ENCODE measurements at places on chromosomes 4 and X.

GRCh38 chr4:20987191-20987590, 286.9 kb downstream of the PACRGL start:
- DNase-seq = no peak

- no peak for DNase-seq
Observed at GRCh38 chr4:4481399-4481994, 60.4 kb downstream of the STX18 start.

DNA sequence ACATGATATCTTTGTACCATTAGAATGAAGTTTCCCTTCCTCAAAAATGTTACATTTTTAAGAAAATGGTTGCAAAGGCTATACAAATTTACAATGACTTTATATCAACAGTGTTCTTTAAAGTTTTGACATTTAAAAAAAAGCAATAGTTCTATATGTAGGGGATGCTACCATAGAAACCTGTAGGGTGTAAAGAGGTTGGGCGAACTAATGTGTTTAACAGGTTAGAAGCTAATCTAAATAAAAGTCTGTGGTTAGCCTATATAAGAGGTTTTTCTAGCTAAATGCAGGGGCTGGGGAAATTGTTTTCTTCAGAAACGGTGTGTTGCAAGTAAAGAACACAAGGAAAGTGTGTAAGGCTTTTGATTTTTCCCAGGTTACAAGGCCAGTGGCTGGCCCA, 73.3 kb downstream of the GBA3 start:
- DNase-seq = no peak

DNA sequence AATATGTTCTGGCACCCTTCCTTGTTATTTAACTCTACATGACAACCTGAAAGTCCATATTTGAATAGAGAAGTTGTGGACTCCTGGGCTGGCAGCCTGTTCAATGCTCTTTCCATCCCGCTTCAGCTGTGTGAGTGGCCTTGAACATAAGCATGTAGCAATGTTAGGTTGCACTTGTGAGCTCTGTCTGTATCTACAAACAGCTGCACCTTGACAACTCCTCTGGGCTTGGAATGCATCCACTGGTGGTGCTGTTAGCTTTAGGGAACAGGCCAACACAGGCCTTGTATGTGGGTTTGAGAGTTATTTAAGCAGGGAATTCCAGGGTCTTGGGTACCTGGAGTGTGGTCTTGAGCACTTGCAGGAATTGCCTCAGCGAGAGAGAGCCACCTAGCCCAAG, 141.2 kb downstream of the DTHD1 start:
- DNase-seq = no peak

DNA sequence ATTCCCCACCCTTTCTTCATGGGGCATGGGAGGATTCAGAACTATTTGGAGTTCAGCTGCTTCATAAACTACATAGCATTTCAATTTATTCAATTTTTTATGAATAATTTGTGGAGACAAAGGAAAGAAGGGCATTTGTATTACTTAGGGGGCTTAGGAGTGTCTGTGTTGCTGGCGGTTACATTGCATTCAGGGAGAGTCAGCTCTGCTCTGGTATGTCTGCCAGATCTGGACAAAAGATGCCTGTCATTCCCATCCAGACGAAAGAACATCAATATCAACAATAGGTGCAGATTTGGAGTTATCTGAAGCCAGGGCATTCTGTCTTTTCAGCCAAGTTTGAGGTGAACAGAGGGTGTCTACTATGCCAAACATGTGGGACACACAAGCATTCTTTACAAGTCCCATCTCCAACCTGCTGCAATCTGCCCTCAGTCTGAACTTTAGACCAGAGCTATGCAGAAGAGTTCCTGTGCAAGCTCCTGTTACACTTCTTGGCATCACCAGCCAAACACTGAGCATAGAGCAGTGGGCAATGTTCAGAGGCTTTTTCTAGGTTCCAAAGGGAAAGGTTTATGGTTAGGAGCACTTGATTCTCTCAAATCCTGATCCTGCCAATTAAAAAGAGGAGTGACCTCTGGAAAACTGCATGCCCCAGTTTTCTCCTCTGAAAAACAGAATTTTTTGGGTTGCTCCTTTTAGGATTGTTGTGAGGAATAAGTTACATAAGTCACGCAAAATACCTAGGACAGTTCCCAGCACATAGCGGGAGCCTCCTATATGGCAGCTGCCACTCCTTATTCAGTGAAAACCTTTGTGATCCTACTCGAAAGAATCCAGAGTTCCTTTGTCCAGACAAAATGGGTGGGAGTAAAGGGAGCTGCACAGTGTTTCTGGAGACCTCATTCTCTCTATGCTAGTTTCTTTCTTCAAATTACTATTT, 719.5 kb upstream of the SLIT2 start:
- no peak for DNase-seq

GRCh38 chr4:7060346-7061150, 7.3 kb downstream of the GRPEL1 start:
- no peak for DNase-seq

GRCh38 chrX:53294024-53294648, 12.8 kb upstream of the IQSEC2 start:
- DNase-seq = no peak

GRCh38 chr4:15665753-15666365, 10.7 kb upstream of the FBXL5 start:
- DNase-seq = no peak

GRCh38 chrX:14936561-14936960, 63.3 kb downstream of the MOSPD2 start:
- no peak for DNase-seq

Data from activated CD4-positive, CD25-positive, alpha-beta regulatory T cell (primary cell).